GM10248 (cell line): ENCODE measurements at places on chromosomes 7 and 10.

DNA sequence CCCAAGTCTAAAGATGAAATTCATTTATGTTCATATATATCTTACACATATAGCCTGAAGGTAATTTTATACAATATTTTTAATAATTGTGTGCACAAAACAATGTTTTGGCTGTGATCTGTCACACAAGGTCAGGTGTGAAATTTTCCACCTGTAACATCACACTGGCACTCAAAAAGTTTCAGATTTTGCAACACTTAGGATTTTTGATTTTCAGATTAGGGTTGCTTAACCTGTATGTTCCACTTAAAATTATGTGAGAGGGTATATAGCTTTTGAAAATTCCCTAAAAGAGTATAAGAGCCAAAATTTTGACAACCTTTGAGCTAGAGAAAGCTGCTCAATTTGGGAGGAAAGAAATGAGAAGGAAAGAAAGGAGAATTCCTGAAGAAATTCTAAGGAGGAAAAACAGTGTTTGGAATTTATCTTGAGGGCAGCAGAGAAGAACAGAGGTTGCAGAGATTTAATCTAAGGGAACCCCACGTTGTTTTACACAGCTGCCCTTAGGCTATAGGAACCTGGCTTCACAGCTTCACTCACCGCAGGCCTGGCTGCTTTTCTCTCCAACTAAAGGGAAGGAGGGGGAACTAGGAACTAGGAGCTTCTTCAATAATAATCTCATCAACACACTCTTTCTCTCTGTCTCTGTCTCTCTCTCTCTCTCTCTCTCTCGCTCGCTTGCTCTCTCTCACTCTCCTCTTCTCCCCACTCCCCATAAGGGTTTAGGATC is 8.5 kb downstream of the VOPP1 start:
- no peak for DNase-seq

- no peak for DNase-seq
Measured at GRCh38 chr7:39394105-39394680, 172.0 kb upstream of the YAE1 start.

DNA sequence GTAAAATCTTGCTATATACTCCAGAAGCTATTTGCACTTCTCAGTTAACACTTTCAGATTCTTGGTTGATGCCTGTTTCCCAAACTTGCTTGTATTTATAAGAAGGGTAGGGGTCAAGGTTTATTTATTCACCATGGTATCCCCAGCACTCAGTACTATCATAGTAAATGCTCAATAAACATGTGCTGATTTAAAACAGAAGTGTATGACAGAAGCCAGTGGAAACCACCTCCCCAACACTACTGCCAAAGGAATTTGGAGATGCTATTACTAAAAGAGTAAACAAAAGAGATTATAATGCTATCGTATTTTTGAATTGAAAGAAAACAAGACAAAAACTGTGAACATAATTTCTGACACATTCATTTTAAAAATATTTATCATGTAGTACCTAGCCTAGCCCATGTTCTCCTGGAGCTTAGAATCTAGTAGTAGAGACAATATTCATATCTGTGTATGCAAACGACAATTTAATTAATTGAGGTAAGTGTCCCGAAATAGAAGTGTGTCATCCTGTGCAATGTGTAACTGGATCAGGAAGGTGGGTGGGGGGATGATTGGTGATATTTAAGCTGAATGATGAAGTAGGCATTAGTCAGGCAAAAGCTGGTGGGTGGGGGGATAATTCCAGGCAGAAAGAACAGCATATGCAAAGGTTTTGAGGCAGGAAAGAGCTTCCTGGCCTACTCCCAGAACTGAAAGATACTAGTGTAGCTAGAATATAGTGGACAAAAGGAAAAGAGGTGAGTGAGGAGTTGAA is 77.5 kb downstream of the HGF start:
- DNase-seq = no peak

GRCh38 chr10:94214481-94214893 is 148.3 kb downstream of the NOC3L start:
- DNase-seq = no peak
